ENCODE measurements at places on chromosomes 7 and 10.

DNA sequence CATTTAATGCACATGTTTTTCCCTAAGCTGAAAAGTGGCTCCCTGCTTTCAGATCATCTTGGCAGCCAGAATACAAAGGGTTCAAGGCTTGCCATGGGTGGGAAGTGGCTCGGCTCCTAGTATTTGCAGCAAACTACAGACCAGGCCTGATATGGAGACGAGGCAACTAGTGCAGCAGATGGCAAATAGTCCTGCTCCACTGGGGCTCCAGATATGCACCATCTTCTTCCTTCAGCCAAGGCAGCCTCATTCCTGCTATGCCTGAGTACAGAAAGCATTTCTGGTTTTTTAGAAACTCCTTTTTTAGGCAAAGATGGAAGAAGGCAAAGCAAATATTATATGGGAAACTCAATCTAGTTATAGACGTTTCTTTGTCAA, 23.9 kb downstream of the LRRC4 start:
- no peak for DNase-seq

DNA sequence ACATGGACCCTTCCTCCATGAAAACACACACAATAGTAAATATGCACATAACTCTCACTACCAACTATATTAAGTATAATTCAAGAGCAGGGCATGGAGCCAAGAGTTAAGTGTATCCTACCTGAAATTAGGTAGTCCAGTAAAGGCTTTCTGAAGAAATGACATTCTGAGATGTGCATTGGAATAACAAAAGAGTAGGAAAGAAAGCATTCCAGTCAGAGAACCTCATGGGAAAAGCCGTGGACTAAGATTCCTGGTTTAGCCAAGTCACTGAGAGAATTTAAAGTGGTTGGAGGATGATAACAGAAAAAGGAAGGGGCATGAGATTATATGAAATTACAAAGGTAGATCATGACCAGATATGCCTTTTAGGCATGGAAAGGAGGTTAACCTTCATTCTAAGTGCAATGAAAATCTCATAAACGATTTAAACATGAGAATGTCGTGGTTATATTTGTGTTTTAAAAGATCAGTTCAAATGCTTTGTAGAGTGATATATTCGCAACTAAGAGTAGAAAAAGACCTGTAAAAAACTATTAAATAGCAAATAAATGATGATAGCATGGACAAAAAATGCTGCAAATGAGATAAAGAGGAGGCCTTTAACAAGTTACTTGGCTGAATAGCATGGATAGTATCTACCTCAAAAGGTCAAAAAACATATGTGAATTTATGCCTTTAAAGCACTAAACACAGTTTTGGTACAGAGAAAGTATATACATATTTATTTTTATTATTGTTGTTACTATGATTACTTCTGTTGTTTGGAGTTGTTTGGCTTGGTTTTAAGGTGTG, 767.4 kb upstream of the GHITM start:
- DNase-seq = no peak

- DNase-seq = no peak
Measured at GRCh38 chr10:11004144-11005077, 13.3 kb upstream of the CELF2 start.

DNA sequence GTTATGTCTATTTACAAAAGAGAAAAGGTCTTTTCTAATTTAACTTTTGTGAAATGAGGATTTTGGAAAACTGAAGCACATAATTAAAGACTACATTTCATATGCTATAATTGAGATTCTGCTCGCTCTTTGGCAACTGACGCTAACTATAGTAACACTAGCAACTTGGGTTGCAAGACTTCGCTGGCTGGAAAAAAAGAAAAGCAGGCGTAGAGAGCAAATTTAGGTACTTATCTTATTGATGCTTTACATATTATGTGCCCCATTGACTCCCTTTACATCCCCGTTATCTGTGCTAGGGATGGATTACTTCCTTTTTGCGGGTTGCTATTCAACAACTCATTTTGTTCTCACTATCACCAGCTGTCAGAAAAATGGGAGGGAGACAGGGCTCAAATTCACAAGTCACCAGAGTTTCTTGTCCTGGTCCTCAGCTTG, 10.5 kb downstream of the SEMA3C start:
- no peak for DNase-seq

DNA sequence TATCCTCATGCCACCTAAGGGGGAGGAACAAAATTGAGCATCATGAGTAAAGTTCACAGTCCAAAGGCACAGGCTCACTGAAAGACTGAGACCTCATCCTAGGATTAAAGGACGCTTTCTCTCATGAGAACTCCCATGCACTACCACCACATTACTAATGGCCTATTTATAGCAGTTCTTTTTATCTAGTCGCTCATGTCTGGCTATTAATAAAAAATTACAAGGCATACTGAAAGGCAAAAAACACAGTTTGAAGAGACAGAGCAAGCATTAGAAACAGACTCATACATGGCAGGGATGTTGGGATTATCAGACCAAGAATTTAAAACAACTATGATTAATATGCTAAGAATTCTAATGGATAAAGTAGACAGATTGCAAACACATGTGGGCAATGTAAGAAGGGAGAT, 46.0 kb upstream of the CDK13 start:
- no peak for DNase-seq

- DNase-seq = no peak
Measured at GRCh38 chr7:154674191-154674590, 328.7 kb downstream of the PAXIP1 start.

DNA sequence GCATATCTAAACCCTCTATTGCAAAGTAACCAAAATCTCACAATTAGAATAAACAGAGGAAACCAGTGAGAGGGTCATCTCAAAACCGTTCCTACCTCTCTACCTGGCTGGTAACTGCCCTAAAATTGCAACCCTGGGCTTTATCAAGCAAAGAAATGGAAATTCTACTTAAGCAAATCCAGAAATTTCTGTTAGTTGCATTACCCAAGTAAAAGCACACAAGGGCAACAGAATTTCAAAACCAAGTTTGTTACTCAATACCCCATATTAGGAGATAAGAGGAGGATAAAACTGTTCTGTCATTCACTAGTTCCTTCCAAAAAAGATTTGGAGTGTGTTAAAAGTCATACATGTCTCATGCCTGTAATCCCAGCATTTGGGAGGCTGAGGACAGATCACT, 195.3 kb downstream of the FAM107B start:
- no peak for DNase-seq
